Thoracic aorta endothelial cell (primary cell): ENCODE measurements at places on chromosomes 12 and 14. TPM values are rescaled to one million over a fixed set of nuclear protein-coding genes. Genes with fewer than 3 reads are reported as not detected.

POTEM gene
- not detected in 2 replicates for total RNA-seq

NEUROD4 gene
- total RNA-seq = not detected in 2 replicates

LUM gene
- total RNA-seq = 1.0 and 2.4 TPM in 2 replicates

ADAM20 gene
- total RNA-seq = 1.1 and 1.2 TPM in 2 replicates

GLT1D1 gene
- not detected in 2 replicates for total RNA-seq

LIN7A gene
- total RNA-seq = 0.36 TPM in 1 of 2 replicates, not detected in the other

CCND2 gene
- 13.6 and 80.8 TPM in 2 replicates for total RNA-seq

PLA2G1B gene
- not detected in 2 replicates for total RNA-seq

USP44 gene
- 0.27 and 1.7 TPM in 2 replicates for total RNA-seq

KLRG1 gene
- 12.6 and 17.2 TPM in 2 replicates for total RNA-seq

KRT75 gene
- not detected in 2 replicates for total RNA-seq

FOXN4 gene
- not detected in 2 replicates for total RNA-seq
